AG10803 (cell line): ENCODE measurements at places on chromosomes 1 and 21.

DNA sequence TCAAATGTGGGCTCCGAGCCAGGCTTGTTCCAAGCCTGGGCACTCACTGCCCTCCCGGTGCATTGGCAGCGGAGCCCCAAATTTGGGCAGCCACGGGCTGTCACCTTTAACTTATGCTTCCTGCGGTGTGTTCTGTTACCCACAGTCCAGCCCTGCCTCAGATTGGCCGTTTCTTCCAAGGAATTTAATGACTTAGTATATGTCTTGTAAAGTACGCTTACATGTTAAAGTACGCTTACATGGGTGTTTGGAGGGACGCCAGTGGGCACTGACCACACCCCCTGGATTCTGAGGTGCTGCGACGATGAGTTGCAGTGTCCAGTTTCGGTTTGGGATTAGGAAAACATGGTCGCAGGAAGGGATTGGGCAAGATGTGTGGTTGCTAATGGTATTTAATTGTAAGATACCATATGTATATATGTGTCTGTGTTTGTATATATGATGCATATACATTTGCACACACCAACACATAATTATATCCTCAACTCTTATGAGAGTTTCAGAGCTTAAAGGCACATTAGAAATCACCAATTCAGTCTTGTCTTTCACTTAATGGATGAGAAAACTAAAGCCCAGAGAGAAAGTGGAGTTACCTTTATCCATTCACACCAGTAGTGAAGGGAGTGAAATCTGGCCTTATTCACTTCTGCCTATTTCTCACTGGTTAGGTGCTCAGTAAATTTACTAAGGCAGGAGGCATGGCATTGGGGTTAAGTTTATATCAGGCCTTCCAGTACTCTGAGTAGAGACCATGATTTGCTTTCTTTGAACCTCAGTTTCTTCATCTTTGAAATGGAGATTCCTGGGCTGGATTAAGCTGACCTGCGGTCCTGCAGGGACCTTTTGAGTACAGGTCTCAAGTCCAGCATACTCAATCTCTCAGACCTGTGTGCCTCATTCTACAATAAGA is 1.0 kb downstream of the SMYD2 start:
- DNase-seq, result peak; percentile 63

DNA sequence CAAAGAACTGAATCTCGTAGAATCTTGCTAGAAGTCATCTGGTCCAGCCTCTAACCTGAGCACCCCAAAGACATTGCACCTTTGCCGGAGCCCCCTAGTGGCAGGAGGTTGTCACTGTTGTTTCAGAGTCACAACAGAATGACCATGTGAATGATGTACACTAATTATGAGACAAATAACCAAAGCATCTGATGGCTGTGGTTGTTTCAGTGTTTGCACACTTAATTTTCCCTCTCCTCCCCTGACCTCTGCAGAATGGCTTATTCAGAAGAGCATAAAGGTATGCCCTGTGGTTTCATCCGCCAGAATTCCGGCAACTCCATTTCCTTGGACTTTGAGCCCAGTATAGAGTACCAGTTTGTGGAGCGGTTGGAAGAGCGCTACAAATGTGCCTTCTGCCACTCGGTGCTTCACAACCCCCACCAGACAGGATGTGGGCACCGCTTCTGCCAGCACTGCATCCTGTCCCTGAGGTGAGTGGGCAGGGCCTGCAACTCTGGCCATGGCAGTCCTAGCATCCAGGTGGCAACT is 26.4 kb downstream of the TRAF5 start:
- no peak for DNase-seq

DNA sequence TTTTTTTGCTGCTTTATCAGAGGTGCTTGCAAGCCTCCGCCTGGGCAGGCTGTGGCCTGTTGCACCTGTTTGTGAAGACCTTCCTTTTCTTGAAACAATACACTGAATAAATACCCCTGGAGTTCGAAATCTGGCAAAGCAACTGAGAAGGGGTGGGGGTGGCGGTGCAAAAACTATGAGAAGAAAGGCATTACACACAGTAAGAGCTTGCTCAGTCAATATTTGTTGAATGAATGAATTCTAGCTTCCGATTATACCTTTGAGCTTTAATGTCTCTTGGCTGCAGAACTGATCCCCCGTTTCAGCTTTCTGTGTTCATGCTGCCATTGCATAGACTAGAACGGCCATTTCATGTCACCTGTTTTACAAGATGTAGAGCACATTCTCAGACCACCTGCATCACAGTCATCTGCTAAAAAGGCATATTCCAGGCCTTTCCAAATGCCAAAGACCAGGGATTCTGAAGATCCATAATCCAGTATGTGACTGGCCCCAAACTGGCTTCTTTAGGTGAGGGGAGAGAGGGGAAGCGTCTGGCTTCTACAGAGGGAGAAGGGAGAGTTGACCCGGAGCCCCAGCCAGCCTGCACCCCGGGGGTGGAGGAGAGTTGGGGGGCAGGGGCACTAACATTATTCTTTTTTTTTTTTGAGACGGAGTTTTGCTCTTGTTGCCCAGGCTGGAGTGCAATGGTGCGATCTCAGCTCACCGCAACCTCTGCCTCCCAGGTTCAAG is 111.5 kb downstream of the ETS2 start:
- no peak for DNase-seq

DNA sequence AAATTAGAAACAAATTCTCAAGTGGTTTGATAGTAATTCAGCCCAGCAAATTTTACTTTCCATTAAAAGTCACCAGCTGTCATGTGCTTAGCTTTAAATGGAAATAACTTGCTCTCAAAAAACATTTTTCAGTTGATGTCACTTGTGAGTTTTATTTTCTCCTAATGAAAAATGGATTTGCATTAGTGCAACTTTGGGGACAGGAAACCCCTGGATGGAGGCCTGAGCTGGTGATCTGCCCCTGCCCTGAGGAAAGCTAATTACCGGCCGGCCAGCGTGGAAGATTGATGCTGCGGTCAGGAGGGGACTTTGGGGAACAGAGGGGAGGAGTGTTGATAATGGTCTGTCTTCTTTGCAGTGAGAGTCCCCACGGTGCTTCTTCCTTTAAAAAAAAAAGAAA is 66.8 kb upstream of the ANGPTL1 start:
- no peak for DNase-seq

DNA sequence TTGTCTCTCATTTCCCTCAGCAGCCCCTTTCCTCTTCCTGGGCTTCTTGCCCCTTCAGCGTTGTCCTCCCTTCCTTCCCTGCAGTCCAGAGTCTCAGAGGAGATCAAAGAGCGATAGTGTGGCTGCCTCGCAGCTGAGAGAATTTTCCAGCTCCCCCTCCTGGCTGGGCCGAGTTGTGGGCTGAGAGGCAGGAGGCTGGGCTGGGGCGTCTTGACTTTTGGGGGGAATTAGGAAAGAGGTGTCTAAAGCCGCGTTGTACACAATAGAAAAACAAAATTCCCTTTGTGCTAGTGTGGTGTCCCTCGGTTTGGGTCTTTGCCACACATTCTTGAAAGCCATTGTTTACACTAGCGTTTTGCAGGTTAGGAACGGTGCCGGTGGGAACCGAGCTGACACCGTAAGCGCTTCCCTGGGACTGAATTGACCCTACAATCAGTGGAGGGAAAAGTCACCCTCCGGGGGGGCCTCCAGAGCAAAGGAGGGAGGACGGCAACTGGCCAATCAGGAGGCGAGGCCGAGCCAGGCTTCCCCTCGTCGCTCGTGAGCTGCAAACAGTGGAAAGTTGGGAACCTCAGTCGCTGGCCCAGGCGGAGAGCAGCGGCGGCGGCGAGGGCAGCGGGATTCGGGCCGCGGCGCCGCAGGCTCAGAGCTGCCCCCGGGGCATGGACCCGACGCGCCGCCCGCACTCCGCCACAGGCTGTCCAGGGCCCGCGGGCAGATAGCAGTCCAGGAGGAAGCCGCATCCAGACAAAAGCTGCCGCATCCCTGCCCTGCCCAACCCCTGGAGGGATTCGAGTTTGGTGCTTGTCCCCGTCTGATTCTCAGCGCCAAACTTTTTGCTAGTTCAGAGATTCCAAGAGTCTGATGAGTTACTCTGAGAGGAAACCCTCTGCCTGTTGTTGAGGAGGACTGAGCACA is at the start of gene HMCN1:
HMCN1 (plus strand) TSS at position 574 of the 918 bp plus-strand sequence. CDS start 389 bp downstream, outside the sequence.
- peak; percentile 82 for DNase-seq

DNA sequence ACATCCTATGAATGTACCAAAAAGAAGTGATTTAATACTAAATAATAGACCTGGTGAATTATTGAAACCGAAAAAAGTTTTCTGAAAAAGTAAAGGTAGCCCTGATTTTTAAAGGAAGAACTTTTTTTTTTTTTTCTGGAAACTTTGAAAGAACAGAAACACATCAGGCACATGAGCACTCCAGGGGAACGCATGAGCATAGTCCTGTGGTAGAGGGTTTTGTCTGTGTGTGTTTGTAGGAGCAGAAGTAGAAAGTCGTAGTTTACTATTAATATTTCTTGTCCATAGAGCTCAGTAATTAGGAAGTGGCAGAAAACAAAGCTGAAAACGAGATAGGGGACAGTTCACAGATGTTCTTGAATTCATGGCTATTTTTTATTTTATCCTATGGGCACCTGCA is 1175.9 kb upstream of the B3GALT2 start:
- no peak for DNase-seq

DNA sequence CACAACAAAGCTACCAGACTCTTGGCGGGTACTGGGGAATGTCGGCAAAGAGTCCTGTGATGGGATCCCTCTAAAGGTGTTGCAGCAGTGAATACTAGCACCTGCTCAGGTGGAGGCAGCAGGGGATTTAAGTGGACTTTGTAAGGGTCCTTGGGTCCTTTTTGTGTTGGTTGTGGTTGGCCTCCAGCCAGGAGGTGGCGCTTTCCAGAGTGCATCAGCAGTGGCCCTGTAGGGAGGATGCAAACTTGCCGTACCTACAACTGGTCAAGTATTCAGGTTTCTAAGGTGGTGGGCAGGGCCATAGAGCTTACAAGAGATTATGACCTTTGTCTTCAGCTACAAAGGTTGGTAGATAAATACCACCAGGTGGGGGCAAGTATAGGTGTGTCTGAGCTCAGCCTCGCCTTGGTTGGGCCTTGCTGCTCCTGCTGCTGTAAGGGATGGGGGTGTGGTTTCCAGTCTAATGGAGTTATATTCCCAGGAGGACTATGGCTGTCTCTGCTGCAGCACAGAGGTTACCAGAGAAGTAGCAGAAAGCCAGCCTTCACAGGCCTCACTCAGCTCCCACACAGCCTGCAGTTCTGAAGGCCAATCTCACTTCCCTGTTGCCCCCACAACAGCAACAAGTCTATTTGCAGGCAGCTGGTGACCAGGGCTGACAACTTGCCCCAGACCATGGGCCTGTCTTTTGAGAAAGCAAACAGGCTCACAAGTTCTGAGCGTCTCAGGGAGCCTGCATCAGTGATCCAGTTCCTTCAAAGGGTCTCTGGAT is 7.3 kb downstream of the OR2M5 start:
- no peak for DNase-seq

DNA sequence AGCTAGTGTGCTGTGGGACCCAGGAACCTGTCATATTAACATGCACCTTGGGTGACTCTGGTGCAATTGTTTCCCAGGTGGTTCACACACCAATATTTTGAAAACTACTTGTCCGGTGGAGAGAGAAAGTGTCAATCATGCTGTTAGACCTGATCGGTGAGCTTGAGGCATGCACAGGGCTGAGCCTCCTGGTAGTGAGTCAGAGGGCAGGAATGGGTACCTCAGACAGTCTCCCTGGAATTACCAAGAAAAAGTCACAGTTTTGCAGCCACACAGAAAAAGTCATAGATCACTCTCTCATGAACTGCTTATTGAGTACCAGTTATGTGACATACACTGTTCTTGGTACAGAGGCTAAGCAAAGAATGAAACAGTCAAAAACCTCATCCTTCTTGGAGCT is 140.1 kb upstream of the NFIA start:
- no peak for DNase-seq

DNA sequence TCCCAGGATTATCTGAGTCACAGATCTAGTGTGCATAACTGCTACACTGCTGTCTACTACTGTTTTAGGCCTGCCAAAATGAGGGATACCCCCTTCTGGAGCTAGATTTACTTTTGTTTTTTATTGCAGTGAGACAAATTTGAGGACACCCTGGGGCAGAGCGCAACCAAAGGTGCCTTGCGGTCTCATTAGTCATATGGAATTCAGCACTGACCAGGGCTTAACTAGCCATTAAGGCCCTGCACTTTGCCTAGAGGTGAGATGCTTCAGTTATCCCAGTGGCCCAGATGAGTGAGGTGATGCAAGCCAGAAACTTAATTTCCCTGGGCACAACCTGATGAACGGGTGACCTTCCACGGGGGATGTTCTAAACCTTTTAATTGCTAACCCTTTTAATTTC is 998 bp upstream of the SPAG17 start:
- DNase-seq, result no peak

DNA sequence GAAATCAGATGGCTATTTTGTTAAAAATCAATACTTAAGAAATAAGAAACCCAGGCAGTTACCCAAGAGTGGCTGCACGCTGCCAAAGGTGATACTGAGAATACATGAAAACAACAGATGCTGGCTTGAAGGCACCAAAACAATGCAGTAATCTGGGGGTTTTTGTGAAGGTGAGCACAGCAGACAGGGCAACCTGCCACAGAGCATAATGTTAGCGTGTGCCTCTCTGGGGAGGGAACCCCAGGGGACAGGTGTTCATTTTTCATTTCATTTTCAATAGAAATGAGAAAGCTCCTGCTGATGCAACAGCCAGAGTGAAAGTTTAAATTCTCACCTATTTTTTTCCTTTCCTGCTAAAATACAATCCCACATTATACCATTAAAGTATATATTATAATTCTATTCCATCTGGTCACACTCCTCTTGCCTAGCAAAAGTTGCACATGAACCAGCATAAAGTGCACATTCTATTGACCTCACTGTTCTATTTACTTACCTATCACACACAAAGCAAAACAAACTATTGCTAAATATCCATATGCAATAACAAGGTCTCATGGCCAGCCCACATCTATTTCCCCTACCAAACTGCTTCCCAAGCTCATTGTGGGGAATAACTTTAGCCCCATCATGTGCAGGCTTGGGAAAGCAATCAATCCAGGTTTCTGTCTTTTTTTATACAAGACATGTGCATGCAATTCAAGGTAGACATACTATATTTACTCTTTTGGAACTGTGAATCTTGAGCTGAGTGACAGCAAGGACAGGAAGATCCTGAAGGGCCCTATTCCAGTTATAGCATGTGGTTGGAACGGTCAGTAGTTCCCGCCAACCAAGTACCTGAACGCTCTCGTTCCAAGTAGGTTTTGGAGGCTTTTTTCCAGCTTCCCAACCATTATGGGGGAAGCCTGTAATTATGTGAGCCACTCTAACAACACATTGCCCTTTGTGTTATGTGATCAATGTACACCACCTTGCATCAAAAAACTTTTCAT is 173.6 kb downstream of the RERE start:
- DNase-seq, result no peak

GRCh38 chr1:147527941-147528936 is 13.1 kb upstream of the BCL9 start:
- DNase-seq, result no peak

DNA sequence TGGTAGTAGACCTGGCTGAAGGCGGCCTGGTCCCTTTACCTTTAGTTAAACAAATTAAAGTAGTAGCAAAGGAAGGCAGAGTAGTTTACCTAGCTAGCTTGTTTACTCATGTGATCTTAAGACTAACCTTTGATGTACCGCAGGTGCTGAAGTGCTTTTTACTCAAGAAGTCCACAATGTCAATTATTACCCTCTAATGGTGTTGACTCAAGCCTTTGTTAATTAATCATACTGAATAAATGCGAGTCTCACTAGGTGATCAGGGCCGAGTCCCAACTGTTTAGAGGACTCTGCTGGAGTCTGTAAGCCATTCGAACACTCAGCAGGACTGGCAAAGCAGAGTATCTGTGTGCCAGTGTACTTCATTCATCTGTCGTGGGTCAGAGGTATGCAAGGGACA is 381.1 kb upstream of the NCAM2 start:
- DNase-seq, result no peak
